Natural killer cell treated with Interleukin-12 subunit alpha and Interleukin-12 subunit beta and Interleukin-15 and Interleukin-18, amount 100 ng/mL, for 72 hours (primary cell): ENCODE measurements at places on chromosomes 7 and 10. TPM values are rescaled to one million over a fixed set of nuclear protein-coding genes. Genes with fewer than 3 reads are reported as not detected.

- no peak for DNase-seq
Measured at GRCh38 chr10:20091698-20092097, 275.5 kb downstream of the PLXDC2 start.

The CFAP43 gene
- total RNA-seq = not detected

DNA sequence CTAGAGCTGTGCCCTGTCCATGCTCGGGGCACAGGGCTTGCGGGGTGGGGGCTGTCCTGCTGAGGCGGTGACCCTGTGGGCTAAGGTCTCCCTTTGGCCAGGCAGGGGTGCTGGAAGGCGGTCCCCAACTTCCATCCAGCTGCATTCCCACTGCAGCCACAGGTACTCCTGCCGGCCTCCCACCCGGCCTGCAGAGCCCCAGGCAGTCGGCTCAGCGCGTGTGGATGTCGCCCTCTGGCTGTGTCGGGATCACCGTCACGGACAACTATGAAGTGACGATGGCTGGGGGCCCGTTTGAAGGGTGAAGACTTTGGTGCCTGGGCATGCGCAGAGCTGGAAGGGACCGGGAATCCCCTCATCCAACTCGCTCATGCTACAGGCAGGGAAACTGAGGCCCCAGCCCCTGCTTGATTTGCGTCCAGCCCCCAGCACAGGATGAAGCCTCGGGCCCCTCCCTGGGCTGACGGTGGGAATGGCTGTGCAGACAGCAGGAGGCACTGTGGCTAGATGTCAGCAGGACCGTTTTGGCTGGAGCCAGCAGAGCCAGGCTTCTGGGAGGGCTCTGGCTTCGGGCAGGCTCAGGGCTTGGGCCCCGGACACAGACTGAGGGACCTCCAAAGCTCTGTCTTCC is 2.3 kb upstream of the TMEM184A start:
- DNase-seq = peak; percentile 56

- no peak for DNase-seq
Measured at GRCh38 chr10:75276069-75276872, 40.5 kb upstream of the COMTD1 start.

GRCh38 chr7:103689255-103689654 is 243.2 kb upstream of the SLC26A5 start:
- DNase-seq = no peak

The CNTNAP2 gene
- total RNA-seq = not detected

The TLX1 gene
- total RNA-seq = not detected

The ACTR3C gene
- 2.9 TPM for total RNA-seq

DNA sequence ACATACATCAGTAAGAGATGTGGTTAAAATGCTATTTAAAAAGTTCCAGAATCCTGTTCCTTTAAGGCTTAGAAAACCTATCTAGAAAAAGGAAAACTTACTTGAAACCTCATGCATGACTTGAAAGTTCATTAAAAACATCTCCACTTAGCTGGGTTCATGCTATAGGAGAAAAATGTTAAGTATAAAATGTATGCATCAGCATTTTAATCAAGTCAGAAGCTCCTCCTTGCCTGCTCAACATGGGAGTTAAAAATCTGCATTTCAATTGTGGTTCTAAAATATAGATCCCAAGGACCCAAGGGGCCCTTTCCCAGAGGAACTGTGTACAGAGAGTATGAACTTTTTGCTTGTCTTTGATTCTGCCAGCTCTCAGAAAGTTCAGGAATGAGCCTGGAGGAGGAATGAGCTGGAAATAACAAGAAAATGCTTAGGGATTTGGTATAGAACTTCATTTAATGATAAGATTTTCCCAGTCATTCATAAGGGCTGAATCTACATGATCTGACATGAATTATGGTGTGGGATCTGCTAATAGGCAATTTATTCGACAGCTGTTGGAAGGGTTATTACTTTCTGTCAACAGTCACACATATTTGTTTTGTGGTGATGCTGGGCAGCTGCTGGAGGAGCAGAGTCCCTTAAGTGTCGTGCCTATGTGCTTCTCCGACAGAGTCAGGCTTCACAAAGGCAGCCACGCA is 85.6 kb upstream of the MTPN start:
- DNase-seq = no peak

GRCh38 chr7:50456371-50457123 is 6.4 kb upstream of the FIGNL1 start:
- DNase-seq = no peak

DNA sequence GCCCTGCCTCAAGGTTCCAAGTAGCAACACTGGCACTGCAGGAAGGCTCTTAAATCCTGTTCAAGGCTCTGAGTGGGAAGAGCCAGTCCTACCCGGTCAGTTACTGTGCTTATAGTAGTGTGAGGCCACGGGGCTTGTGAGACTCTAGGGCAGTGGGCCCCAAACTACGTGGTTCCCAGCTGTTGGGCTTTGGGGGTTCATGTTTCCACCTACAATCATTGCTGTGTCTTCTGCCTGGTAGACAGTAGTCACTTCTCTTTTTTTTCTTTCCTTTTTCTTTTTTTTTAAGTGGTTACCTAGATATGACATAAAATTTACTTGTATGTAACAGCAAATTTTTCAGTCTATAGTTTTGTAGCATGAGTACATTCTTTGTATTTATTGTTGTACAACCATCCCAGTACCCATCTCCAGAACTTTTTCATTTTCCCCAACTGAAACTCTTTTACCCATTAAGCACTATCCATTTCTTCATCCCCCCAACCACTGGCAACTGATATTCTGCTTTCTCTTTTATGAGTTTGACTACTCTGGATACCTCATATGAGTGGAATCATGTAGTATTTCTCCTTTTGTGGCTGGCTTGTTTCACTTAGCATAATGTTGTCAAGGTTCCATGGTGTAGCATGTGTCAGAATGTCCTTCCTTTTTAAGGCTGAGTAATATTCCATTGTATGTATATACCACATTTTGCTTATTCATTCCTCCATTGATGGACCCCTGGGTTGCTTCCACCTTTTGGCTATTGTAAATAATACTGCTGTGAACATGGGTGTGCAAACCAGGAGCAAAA is 7.7 kb downstream of the UBTD1 start:
- no peak for DNase-seq

GRCh38 chr7:43756368-43757072 is 2.0 kb upstream of the BLVRA start:
- no peak for DNase-seq

GRCh38 chr7:97293031-97293430 is 175.5 kb downstream of the SDHAF3 start:
- DNase-seq = no peak

The CCL24 gene
- 1.1 TPM for total RNA-seq

- no peak for DNase-seq
Measured at GRCh38 chr10:26222563-26222962, 6.0 kb downstream of the GAD2 start.

DNA sequence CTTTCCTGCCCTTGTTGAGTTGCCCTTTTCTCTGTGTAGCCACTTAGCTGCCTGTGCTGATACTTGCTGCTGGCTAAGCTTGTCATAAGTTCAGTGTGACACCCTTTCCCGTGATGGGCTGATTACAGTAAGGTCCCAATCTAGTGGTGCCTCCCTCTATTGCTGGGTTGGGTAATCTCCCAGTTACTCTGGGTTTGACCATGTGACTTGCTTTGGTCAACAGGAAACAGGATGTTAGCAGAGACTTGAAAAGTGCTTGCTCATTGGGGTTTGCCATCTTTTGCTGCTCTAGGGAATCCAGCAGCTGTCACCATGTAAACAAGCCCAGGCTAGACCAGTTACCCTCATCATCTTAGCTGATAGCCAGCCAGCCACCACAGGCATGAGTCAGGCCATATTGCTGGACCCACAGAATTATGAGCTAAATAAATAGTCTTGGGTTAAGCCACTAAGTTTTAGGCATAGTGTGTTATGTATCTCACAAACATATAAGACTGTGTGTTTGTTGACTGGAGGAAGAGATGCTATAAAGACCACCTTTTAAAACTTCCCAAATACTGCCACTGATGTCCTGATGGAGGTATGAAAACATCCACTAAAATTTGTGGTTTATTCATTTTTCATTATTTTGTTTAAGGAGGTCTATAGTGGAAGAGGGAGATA is 4.0 kb upstream of the LEP start:
- DNase-seq = peak; percentile 82

The CALML5 gene
- not detected for total RNA-seq

DNA sequence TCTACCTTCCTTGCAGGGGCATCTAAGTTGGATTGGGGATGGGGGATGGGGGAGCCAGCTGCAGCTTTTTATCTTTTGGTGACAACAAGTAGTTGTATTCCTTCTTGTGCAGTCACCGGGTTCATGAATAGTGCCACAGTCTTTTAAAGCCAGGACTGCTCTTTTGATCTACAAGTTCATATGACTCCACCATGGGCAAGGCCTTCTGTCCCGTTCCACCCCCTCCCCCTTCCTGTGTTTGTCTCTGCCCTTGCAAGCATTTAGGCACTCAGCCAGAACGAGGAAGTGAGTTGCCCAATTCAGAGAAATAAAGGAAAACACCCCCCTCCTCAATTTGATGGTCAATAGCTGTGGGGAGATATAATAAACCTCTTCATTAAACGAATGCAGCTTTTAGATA is 44.8 kb upstream of the EGR2 start:
- DNase-seq = no peak

GRCh38 chr7:14836006-14836405 is 66.5 kb downstream of the DGKB start:
- no peak for DNase-seq

The INTS15 gene
- total RNA-seq = 42.5 TPM

The SUFU gene
- total RNA-seq = 6.8 TPM

The PNLIPRP3 gene
- total RNA-seq = not detected

GRCh38 chr7:37212556-37212955 is 236.1 kb downstream of the ELMO1 start:
- no peak for DNase-seq

GRCh38 chr10:34347131-34347530 is 468.0 kb downstream of the PARD3 start:
- DNase-seq = no peak

DNA sequence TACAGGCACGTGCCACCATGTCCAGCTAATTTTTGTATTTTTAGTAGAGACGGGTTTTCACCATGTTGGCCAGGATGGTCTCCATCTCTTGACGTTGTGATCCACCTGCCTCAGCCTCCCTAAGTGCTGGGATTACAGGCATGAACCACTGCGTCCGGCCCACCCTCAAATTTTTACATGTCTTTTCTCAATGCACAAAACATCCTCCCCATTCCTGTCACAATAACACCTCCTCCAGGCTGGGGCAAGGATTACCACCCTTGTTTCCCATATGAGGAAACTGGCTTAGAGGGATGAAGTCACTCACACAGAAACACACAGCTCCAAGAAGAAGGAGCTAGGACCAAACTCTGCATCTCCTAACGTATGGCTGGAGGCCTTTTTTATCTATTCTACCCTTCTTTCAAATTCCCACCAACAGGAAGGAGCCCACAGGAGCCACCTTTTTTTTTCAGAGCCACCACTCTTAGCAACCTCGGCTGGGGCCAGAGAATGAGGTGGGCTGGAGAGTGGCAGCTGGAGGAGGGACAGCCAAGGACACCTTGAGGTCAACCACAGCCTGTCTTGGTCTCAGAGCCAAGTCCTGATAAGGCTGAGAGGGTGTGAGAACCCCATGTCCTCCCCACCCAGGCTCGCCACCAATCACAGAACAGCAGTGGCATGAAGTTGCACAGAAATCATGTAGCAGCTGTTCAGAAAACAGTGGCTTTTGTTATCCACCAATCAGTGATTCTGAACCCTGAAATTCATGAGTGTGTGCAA is 113.1 kb upstream of the PDLIM1 start:
- no peak for DNase-seq

The FZD1 gene
- total RNA-seq = 0.29 TPM

- DNase-seq = no peak
Measured at GRCh38 chr10:12539350-12540164, 190.2 kb downstream of the CAMK1D start.

DNA sequence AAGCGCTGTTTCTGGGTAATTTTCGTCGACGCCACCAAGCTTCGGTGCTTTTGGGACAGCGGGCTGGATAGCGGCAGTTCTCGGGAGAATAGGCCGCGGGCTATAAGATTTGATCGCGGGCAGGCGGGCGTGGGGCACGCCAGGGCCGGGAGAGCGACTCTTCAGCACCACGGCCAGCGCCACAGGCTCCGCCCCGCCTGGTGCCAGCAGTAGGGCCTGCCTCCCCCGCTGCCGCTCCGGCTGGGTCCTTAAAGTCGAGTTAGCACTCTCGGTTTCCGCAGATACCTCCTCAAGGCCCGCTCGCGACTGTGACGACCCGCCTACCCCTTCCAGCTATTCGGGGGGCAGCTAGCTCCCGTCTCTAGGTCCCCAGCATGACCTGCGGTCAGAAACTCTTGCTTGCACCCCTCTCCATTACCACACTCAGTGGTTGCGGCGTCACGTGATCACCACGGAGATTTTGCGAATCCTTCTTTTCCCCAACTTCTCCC is 9.4 kb downstream of the NXPH1 start:
- peak; percentile 71 for DNase-seq

DNA sequence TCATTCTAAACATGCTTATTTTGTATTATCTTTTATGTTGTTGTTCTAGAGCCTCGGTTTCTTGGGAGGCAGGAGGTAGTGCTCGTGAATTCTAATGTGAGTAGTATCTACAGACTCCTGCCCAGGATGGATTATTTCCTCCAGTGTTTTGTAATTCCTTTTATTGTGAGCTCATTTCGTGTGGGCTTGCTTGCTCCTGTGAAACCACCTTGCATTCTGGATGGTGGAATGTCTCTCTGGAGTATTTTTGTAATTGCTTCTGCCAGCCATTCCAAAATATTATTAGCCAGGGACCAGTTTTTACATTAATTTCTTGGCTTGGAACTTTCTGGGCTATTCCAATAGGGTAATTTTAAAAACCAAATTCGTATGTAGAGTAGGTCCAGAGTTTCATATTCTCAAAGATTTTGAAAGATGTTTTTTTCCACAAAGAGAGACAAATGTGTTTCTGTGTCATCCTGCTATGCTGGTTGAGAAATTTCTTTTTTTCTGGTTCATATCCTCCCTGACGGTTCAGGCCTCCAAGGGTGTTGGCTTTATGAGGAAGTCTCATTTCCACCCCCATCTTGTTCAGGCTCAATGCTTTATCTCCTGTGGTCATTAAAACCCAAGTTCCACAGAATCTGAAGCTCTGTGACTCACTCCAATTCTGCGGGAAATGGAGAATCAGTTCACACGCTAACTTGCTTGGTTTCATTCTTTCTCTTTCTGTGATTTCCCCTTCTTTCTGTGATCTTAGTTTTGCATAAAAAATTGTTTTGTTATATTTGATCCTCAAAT is 41.7 kb upstream of the CALD1 start:
- DNase-seq = no peak

- peak; percentile 84 for DNase-seq
Measured at GRCh38 chr10:3781468-3782145, 3.4 kb downstream of the KLF6 start.

GRCh38 chr10:80964955-80965614 is 427.4 kb downstream of the SH2D4B start:
- no peak for DNase-seq

- DNase-seq = no peak
Measured at GRCh38 chr10:130105724-130106123, 4.9 kb downstream of the C10orf143 start.

- DNase-seq = no peak
Measured at GRCh38 chr7:36591636-36592035, 132.7 kb downstream of the AOAH start.

- DNase-seq = peak; percentile 69
Measured at GRCh38 chr10:72274730-72275350, 1.1 kb downstream of the DDIT4 start.

The SHH gene
- not detected for total RNA-seq

- no peak for DNase-seq
Measured at GRCh38 chr10:35388197-35388596, 51.9 kb downstream of the CCNY start.

The TMEM225B gene
- 0.78 TPM for total RNA-seq
